ENCODE measurements at places on chromosomes 6 and 20.
A peak's percentile ranks its signal among the peaks of the same experiment; 100 is the strongest.

GRCh38 chr20:34473262-34473883 lies 42.8 kb upstream of the DYNLRB1 start:
- DNase-seq, result no peak

DNA sequence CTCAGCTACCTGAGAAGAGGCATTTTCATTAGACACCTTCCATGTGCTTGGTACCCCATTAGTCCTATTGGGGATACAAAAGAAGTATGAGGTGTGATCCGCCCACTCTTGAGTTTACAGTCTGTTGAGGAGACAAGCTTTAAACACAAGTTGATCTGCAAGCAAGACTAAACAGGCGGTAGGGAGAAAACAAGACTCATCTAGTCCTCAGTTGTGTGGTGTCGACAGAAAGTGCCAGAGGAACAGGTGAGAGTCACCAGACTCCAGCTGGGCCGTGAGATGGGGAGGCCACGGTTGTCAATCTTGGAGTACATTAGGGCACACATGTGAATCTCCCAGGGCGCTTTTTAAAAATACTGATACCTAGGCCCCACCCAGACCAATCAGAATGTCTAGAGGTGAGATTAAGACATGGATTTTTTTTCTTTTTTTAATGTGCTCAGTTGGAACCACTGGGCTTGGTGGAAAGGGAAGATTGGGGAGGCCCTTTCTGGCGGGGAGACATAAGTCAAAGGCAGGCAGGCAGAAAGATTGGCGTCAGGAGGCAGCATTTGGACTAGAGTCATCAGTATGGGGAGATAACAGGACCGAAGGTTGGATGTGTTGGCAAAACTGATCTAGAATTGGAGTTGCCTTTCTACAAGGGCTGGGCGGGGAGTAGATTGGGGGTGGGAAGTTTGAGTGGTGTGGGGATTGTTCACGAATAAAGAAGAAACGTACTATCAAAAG lies 10.4 kb downstream of the E2F3 start:
- DNase-seq, result no peak

DNA sequence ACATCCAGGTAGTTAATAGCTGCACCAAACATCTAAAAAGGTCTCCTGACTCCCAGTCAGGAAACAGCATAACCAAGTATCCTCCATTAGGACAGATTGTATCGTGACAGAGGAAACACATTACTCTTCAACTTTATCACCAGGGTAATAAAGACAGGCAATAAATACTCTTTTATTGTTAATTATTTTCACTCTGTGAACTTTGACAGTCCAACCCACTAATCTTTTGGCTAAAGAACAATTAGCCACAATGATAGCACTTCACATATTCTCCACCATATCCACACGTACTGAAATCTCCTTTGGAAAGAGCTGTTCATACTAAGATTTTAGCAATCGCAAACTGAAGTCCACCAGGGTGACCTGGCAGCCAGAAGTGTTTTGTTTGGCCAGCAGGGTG lies 46.4 kb downstream of the ARHGAP18 start:
- no peak for DNase-seq

- peak; percentile 74 for DNase-seq
These were observed 327.5 kb downstream of the SYNE1 start for GRCh38 chr6:152309648-152310047.

DNA sequence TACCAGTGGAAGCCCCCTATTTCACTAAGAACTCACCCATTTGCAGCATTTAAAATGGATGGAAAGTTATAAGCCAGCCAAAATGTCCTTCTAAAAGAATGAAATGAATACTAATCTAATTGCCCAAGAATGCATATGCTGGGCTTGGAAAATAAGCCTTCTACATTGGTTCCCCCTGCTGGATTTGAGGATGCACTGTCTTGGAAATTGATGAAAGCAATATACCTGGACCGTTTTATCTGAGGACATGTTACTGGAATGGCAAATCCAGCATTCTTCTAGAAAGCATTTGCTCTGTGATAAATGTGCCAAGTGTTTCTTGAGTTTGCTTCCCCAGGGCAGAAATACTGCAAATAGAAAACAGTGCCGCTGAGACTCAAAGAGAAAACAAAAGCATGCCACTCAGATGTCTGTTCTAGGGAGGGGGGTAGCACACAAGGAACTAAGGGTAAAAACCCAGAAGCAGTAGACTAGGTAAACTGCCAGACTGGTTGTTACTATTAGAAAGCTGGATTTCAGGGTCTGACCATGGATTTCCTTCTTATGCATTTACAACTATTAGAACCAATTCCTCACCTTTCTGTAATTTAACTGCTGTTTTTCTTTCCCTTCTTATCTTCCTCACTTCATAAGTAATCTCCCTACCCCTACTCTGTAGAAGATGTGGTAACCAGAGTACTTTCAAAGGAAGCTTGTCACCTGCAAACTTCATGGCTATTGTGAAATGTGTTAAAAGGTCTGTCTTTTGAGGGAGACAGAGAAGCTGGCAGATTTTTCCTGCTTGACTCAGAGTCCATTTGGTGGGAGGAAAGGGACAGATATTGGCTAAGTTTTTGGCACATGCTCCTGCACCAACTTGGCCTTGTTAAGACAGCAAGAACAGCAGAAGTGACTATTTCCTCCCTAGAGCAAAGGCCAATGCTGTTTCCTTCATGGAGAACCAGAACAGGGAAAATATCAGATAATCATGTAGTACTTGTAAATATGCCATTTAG lies 642.6 kb downstream of the KIF16B start:
- DNase-seq, result no peak

GRCh38 chr6:89655122-89655521 lies 16.6 kb upstream of the LYRM2 start:
- DNase-seq, result no peak

- no peak for DNase-seq
These were observed 57.0 kb downstream of the KIF13A start for GRCh38 chr6:17930321-17930993.

DNA sequence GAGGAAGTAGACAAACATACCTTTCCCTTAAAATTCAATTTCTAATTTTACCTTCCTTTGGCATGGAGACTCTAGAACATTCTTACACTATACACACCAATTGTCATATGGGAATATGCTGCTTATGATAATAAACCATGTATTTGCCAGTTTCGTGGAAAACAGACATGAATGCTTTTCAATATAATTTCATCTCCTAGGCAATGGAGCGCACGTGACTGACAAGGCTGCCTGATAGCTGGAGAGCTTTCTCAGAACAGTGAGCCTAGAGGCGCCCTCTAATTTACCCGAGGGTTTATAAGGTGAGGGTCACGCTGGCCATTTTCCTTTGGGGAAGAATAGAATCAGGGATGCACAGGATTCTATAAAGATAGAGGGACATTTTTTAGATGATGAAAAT lies 56.5 kb downstream of the PRR18 start:
- no peak for DNase-seq

- DNase-seq, result no peak
These were observed 13.9 kb downstream of the LRFN2 start for GRCh38 chr6:40573221-40573620.

- peak; percentile 51 for DNase-seq
These were observed 6.0 kb downstream of the OPN5 start for GRCh38 chr6:47787620-47788497.

DNA sequence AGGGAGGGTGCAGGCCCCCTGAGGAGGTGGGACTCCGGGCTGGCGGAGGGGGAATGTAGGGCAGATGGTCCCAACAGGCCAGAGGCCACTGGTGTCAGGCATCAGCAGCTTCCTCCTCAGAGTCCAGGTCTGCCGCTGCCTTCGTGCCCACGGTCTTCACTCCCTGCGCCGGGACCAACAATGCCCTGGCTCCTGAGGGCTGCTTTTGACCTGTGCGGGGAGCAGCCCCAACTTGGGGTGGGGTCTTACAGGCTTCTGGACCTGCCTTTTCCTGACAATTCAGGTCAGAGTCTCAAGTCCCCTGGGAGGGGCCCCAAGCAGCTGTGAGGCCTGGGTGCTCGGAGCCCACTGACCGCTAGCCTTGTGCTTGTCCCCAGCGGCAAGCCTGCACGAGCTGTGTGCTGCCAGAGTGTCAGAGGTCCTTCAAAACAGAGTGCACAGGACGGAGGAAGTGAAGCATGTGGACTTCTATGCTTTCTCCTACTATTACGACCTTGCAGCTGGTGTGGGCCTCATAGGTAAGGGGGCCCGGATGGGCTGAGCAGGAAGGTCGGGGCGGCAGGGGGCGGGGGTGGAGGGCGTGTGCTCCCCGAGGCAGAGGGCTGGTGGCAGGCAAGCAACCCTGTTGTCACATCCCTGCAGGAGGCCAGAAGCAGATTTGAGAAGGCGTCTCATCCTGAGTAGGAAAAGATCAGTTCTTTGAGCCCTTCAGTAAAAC lies 25.3 kb upstream of the PYGB start:
- DNase-seq, result no peak

DNA sequence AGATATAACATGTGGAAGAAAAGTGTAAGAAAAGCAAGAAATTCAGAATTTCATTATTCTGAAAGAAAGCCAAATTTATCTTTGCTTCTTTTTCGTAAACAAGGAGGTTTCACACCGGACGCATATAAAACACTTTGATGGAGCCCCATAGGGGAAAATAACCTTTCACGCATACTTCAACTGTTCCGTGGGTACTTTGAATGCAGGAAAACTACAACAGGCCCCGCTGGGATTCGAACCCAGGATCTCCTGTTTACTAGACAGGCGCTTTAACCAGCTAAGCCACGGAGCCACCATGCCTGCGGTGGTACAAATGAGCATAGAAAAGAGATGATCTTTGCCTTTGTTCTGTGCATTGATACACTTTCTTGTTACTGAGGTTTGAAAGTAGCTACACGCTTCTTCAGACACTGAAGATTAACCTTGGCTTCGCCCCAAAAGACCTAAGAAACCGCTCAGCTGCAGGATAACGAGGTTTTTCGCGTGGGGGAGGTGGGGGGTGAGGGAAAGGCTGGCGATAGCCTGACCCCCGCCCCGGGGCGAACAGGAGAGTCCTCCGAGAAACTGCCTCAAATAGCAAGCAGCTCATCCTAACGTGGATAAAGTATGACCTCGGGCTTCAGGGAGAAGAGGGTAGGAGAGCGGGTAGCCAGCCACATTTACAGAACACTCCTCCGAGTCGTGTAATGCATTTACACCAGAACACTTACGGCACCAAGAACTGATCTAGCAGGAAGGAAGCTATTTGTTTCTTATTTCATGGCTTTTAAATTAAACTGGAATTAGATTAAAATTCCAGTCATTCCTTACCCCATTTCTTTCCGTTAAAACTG lies 5.3 kb upstream of the HMGN4 start:
- peak; percentile 94 for DNase-seq

DNA sequence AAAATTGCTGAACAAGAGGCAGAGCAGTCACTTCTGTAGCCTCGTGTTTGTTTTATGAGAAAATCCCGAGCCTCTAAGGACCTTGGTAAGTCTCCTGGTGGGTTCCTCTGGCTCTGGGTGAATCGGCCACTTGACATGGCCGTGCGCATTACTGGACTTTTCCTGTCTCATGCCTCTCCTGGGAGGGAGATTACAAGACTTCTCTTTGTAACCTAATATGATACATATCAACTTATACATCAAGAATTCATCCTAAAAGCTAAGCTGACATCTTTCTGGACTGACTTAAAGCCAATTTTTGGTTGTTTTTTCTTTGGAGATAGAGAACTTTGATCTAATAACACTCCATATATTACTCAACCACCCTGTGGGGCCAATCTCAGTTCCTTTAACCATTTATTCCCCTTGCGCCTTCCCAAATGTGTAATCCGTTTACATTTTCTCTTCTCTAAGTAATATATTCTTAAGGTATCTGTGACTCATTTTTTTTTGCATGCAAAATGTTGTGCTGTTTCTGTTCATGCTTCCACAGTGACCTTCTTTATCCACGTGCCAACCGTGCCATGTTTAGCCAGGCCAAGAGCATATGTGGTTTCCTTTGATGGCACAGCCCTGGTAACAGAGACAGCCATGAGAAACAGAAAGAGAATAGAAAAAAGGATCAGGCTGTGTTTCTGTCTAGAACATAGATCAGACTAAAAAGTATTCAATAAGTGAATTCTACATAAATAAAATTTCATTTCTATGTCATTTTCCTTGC lies 47.5 kb upstream of the JAG1 start:
- DNase-seq, result no peak

- no peak for DNase-seq
These were observed 176.0 kb downstream of the MAFB start for GRCh38 chr20:40512994-40513393.

- DNase-seq, result no peak
These were observed 492.6 kb upstream of the SOX4 start for GRCh38 chr6:21100991-21101390.

DNA sequence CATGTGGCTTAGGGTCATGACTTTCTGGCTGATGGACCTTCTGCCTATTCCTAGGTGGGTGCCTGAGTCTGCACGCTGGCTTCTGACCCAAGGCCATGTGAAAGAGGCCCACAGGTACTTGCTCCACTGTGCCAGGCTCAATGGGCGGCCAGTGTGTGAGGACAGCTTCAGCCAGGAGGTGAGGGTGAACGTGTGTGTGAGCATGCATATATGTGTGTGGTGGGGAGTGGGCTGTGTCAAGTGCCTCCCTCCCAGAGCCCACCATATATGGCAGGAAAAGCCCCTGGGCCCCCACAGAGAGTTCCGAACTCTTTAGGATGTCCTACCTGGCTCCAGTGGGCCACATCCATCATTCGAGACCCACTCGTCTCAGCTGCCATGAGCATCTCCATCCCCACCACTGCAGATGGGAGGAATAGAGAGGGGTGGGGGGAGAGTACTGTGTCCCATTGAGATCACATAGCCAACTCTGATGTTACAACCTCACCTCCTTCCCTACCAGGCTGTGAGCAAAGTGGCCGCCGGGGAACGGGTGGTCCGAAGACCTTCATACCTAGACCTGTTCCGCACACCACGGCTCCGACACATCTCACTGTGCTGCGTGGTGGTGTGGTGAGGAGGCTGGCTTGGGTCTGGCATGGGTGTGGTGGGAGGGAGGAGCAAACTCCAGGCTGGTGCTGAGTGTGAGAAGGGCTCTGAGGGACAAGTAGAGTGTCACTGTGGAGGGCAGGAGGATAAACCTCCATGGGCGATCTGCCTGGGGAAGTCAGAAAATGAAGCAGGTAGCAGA lies 3.2 kb downstream of the SLC22A7 start:
- DNase-seq, result no peak

Data from CD8-positive, alpha-beta T cell (primary cell).